Mammary microvascular endothelial cell (primary cell): ENCODE measurements at places on chromosomes 12 and 14. TPM values are rescaled to one million over a fixed set of nuclear protein-coding genes. Genes with fewer than 3 reads are reported as not detected.

OTX2 gene
- not detected in 2 replicates for total RNA-seq

JDP2 gene
- total RNA-seq = 6.5 and 13.5 TPM in 2 replicates

SERPINA9 gene
- not detected in 2 replicates for total RNA-seq

FLRT2 gene
- 35.0 and 35.6 TPM in 2 replicates for total RNA-seq

KRT8 gene
- 13.9 and 14.4 TPM in 2 replicates for total RNA-seq

TEX52 gene
- not detected in 2 replicates for total RNA-seq

BBOF1 gene
- total RNA-seq = 0.73 and 1.0 TPM in 2 replicates

COX8C gene
- total RNA-seq = not detected in 2 replicates

FZD10 gene
- not detected in 2 replicates for total RNA-seq

SLC24A4 gene
- not detected in 2 replicates for total RNA-seq

ARMH4 gene
- 0.59 and 1.8 TPM in 2 replicates for total RNA-seq

GLS2 gene
- total RNA-seq = not detected in 2 replicates

TBC1D30 gene
- 17.5 and 24.4 TPM in 2 replicates for total RNA-seq

SLC39A2 gene
- total RNA-seq = not detected in 2 replicates

LMNTD1 gene
- total RNA-seq = 0.07 TPM in 1 of 2 replicates, not detected in the other

NPAS3 gene
- total RNA-seq = 0.10 TPM in 1 of 2 replicates, not detected in the other

FANCM gene
- 7.2 and 7.6 TPM in 2 replicates for total RNA-seq

RD3L gene
- not detected in 2 replicates for total RNA-seq

YAF2 gene
- total RNA-seq = 8.7 and 9.4 TPM in 2 replicates

PRR4 gene
- total RNA-seq = 0.20 TPM in 1 of 2 replicates, not detected in the other

IL23A gene
- total RNA-seq = 0.13 TPM in 1 of 2 replicates, not detected in the other

POTEM gene
- total RNA-seq = not detected in 2 replicates

OAS1 gene
- 46.4 and 51.1 TPM in 2 replicates for total RNA-seq

CDH24 gene
- 11.5 and 16.7 TPM in 2 replicates for total RNA-seq

INSM2 gene
- not detected in 2 replicates for total RNA-seq

AMN1 gene
- 10.4 and 12.5 TPM in 2 replicates for total RNA-seq

TMEM117 gene
- 2.3 and 2.7 TPM in 2 replicates for total RNA-seq

KRT77 gene
- not detected in 2 replicates for total RNA-seq

MLH3 gene
- total RNA-seq = 11.6 and 12.6 TPM in 2 replicates

DLST gene
- total RNA-seq = 63.0 and 71.6 TPM in 2 replicates

HEBP1 gene
- total RNA-seq = 24.2 and 31.5 TPM in 2 replicates

TSPAN8 gene
- total RNA-seq = not detected in 2 replicates

SLC7A7 gene
- 12.2 and 12.6 TPM in 2 replicates for total RNA-seq

MAP1LC3B2 gene
- total RNA-seq = 0.40 and 0.44 TPM in 2 replicates

ASB2 gene
- 0.10 TPM in 1 of 2 replicates, not detected in the other for total RNA-seq

NEUROD4 gene
- not detected in 2 replicates for total RNA-seq

ACYP1 gene
- total RNA-seq = 19.6 and 21.5 TPM in 2 replicates
